ENCODE measurements at places on chromosomes 6 and 20. TPM values are rescaled to one million over a fixed set of nuclear protein-coding genes. Genes with fewer than 3 reads are reported as not detected.

KCNK16 gene
- polyA plus RNA-seq, result not detected

ARHGAP40 gene
- polyA plus RNA-seq, result 0.03 TPM

LY6G5C gene
- 3.0 TPM for polyA plus RNA-seq

LRRC73 gene
- 0.53 TPM for polyA plus RNA-seq

TRIM10 gene
- polyA plus RNA-seq, result not detected
